Dermis blood vessel endothelial cell (primary cell): ENCODE measurements at places on chromosomes 2 and 18. TPM values are rescaled to one million over a fixed set of nuclear protein-coding genes. Genes with fewer than 3 reads are reported as not detected.
A peak's percentile ranks its signal among the peaks of the same experiment; 100 is the strongest.

DNA sequence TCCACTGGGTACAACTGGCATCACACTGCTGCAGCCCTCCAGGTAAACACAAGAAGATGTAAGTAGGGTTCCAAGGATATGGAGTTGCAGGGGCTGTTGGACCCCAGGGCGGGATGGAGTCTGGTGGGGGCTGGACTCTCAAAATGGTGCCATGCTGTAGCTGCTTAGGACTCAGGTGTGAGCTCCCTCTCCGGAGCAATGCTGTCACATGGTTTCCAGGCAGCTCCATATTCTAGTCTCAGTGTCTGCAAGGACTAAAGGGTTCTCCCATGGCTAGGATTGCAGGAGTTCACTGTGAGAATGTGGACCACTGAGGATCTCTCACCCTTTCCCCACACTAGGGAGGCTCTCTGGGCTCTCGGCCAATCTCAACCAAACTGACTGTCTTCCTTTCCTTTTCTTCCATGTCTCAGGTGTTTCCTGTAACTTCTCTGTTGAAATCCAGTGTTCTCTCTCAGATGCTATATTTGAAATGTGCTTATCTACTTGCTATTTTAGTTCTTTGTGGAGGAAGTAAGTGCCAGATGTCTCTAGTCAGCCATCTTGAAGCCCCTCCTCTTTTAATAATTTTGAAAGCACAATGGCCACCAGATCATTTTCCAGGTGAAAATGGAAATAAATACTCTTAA is 57.6 kb downstream of the CCNT2 start:
- DNase-seq, result peak; percentile 85

- DNase-seq, result no peak
Observed at GRCh38 chr2:149160701-149161217, 122.3 kb downstream of the LYPD6B start.

GRCh38 chr2:205954707-205955106 is 131.3 kb downstream of the INO80D start:
- DNase-seq, result no peak

DNA sequence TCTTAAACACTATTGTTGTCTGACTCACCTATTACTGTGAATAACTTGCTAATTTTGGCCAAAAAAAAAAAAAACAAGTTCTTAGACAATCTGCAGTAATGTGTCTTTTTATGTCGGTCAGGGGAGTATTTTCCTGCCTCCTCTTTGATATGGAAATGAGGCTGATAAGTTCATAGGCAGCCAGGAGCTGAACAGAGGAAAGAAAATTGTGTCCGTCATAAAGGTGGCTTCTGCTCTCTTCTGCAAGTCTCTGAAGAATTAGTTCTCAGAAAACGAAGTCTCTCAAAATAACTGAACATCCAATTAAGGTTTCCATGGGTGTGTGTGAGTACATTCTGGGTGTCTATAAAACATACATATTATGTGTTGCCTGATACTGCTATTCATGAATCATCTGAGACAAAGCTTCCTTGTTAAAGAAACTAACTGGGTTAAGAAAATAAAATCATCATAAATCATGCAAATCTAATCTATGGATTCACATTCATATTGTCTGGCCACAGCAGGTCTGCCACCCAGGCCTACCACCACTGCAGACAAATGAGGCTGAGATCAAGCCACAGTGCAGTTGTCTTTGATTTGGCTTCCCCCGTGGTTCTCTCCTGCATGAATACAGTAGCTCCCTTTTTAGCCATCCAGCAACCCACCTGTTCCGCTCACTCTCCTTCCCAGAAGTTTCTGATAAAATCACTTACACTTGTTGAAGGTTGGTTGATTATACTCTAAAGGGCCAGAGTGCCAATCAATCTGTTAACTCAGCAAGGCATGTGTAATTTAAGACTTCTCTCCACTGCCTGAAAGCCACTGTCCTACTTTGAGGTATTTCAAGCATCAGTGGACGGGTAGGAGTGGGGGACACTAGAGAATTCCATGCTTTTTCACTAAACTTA is 19.4 kb upstream of the SP5 start:
- DNase-seq, result no peak

GRCh38 chr2:151423760-151424159 is 14.1 kb downstream of the RIF1 start:
- DNase-seq, result no peak

Gene POU3F3
- total RNA-seq, result 0.23 and 0.34 TPM in 2 replicates

Gene ACTR3
- 248 and 408 TPM in 2 replicates for total RNA-seq
